Lung (tissue), 17 donors: ENCODE measurements at places on chromosomes 11 and 22. TPM values are rescaled to one million over a fixed set of nuclear protein-coding genes. Genes with fewer than 3 reads are reported as not detected.

GRCh38 chr22:38706101-38706900 is 557 bp downstream of the GTPBP1 start:
- peak overlapping the region; percentile 98 for H3K27ac ChIP-seq
- no peaks in the 10 kb centered on the region for H3K27me3 ChIP-seq
- H3K4me1 ChIP-seq = peaks cover 10% of the 10 kb centered on the region
- no peaks in the 10 kb centered on the region for H3K36me3 ChIP-seq
- H3K4me3 ChIP-seq = peak overlapping the region; percentile 84
- DNase-seq = peak; percentile 54

DNA sequence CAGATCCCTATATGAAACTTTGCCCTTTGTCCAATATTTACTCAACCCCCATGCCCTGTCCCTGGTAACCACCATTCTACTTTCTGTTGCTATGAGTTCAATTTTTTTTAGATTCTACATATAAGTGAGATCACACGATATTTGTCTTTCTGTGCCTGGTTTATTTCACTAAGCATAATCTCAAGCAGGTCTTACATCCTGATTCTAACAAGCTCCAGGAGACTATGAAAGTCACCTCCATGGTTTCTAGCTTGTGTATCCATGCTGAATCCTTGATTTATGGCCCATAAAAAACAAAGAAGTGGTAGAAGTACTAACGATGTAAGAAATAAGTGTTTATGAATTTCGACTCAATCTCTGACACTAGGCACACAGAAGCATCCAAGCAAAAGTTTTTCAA is 68.0 kb downstream of the OR5AK2 start:
- DNase-seq = no peak
- no peaks in the 10 kb centered on the region for H3K4me1 ChIP-seq
- H3K27me3 ChIP-seq = no peaks in the 10 kb centered on the region
- no peaks in the 10 kb centered on the region for H3K36me3 ChIP-seq

DNA sequence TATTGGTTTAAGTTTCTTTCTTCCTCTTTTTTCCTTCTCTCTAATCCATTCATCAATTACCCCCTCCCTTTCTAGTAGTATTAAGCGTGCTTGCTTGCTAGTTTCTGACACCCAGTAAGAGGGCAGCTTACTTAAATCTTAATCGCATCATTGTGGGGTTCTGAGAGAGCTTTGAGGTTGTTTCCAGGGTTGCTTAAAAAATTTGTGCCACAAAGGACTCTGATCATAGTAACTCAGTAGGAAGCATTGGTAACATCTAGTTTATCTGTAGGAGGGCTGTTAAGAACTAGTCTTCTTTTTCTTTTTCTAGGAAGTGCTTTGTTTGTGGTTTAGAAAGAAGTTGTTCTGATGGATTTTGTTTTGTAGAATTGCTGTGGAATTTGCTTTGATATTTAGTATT is 45.3 kb downstream of the TMEM135 start:
- no peak overlapping the region for H3K4me3 ChIP-seq
- H3K27me3 ChIP-seq = no peaks in the 10 kb centered on the region
- peaks cover 5% of the 10 kb centered on the region for H3K4me1 ChIP-seq
- H3K27ac ChIP-seq = no peak overlapping the region
- peak; percentile 50 for DNase-seq
- no peaks in the 10 kb centered on the region for H3K36me3 ChIP-seq

DNA sequence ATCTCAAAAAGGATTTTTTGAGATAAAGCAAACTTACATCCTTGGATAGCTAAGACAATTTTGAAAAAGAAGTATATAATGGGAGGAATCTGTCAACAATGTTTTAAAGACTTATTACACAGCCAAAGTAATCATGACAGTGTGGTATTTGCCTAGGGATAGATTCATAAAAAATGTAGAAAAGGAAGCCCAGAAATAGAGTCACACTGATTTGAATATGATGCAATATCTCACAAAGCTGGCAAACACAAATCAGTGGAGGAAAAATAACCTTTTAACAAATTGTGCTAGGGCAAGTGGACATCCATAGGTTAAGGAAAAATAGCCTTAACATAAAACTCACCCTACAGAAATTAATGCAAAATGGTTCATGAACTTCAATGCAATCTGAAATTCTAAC is 6.0 kb downstream of the XKR3 start:
- no peaks in the 10 kb centered on the region for H3K36me3 ChIP-seq
- H3K27me3 ChIP-seq = no peaks in the 10 kb centered on the region
- H3K4me1 ChIP-seq = no peaks in the 10 kb centered on the region
- DNase-seq = no peak
- no peak overlapping the region for H3K4me3 ChIP-seq
- H3K27ac ChIP-seq = no peak overlapping the region

DNA sequence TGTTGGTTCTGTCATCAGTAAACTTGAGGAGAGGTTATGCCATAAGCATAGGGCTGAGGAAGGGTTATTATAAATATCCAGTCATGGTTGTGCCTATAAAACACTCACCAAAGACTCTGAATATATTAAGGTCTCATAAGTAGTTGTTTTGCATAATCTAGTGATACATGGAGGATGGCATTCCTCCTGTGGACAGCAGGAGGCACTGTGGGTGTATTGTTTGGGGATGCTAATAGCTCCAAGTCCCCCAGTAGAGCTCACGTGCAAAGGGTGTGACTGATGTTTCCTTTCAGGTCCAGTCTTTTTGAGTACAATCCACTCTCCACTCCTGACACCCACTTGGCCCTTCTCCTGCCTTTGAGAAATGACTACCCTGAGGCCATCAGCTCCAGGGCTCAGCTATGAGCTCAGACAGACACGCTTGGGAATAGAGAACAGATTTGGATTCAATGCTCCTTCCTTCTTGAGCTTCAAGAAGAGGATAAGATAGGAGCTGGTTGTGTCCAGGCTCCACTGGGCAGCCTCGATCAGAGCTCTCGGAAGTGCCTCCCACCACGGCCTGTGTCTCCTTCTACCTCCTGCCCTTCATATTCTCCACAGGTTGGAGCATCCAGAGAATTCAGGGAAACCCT is 85.2 kb upstream of the IGLL5 start:
- no peak overlapping the region for H3K27ac ChIP-seq
- DNase-seq = no peak
- H3K4me3 ChIP-seq = no peak overlapping the region
- no peaks in the 10 kb centered on the region for H3K27me3 ChIP-seq
- no peaks in the 10 kb centered on the region for H3K36me3 ChIP-seq

GRCh38 chr11:13881226-13881905 is 81.2 kb upstream of the SPON1 start:
- H3K4me3 ChIP-seq = no peak overlapping the region
- peak; percentile 33 for DNase-seq
- no peak overlapping the region for H3K27ac ChIP-seq

OTOG gene
- 0.11 TPM for total RNA-seq

LGALS12 gene
- 0.43 TPM for total RNA-seq

OAF gene
- total RNA-seq = 27.4 TPM
